Fibroblast of skin of back (primary cell): ENCODE measurements at places on chromosomes 6 and 20.

- no peak for DNase-seq
Observed at GRCh38 chr20:56522311-56522710, 2.2 kb upstream of the FAM209A start.

DNA sequence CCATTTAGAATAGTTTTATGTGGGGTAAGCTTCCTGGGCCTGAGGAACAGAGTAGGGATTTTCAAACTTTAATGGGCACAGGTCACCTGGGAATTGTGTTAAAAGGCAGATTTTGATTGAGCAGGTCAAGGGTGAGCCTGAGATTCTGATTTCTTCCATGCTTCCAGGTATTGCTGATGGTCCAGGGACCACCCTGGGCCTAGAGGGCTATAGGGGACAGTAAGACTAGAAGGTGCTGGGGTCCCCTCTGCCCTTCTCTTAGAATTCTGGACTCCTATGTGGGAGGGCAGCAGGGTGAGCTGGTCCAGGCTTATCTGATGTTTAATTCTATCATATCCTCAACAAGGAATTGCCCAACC lies 2.6 kb downstream of the DDR1 start:
- no peak for DNase-seq

- DNase-seq = no peak
Observed at GRCh38 chr6:127590344-127590743, 13.4 kb downstream of the C6orf58 start.

- no peak for DNase-seq
Observed at GRCh38 chr20:36145877-36146707, 8.4 kb upstream of the EPB41L1 start.

DNA sequence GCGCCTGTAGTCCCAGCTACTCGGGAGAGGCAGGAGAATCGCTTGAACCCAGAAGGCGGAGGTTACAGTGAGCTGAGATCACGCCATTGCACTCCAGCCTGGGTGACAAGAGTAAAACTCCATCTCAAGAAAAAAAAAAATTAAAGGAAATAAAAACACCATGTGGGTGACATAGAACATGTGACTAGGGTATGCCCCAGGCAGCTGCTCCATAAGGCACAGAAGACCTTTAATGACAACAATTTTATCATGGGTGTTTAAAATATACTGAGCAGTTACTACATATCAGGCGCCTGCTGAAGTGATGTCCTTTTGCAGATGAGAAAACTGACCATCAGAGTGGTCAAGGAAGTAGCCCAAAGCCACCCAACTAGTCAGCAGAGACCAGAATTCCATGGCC lies 8.0 kb downstream of the PEDS1 start:
- no peak for DNase-seq

GRCh38 chr6:3579652-3580175 lies 122.9 kb upstream of the SLC22A23 start:
- DNase-seq = no peak
